ENCODE measurements at places on chromosomes 5 and 9.

DNA sequence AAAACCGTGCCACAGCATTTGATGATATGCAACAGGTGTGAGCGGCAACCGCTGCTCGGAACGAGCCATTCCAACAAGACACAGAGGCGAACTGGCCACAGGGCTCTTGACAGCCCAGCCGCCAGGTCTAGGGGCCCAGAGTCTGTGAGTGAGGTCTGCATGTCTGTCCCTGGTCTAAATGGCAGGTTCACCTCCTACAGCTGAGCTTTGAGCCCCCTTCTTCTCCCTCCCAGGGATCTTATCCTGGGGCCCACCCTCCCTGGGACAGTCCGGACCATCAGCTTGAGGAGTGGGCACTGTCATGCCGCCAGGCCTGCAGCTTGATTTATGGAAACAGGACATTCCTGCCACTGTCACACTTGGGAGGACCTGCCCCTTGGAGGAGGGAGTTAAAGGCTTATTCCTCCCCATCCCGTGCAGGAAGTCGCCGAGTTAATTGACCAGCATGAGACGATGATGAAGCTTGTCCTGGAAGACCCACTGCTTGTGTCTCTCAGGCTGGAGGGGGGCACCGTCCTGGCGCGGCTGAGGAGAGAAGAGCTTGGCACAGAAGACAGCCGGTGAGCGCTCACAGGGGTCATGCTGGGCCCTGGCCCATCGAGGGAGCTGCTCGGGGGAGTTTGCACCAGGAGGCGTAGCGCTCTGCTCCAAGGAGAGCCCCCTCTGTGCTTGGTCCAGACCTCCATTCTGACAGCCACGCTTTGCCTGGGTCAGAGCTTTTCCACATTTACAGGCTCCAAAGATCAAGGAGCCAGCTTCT is 35.5 kb upstream of the LRRC14B start:
- no peak for DNase-seq

DNA sequence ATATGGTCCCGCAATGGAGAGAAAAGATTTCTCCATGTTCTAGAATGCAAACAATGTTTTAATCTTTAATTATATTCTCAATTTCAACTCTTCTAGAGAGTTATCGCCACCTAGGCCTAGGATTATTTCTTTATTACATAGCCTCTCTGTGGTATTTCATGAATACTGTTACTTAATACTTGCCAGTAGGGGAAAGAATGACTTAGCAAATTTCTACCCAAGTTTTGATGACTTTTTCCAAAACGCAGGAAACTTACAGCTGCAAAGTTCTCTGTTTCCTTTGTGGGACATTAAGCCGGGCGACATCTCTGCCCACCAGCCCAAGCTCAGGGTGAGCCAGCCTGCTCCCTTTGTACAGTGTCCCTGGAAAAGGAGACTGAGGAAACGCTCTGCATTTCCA is 73.8 kb downstream of the MED27 start:
- no peak for DNase-seq

- DNase-seq = no peak
Measured at GRCh38 chr9:34797367-34797766, 87.4 kb upstream of the CCL21 start.

- DNase-seq = no peak
Measured at GRCh38 chr9:87567001-87567400, 69.3 kb downstream of the DAPK1 start.

GRCh38 chr9:133604856-133605255 is 4.3 kb downstream of the FAM163B start:
- no peak for DNase-seq

DNA sequence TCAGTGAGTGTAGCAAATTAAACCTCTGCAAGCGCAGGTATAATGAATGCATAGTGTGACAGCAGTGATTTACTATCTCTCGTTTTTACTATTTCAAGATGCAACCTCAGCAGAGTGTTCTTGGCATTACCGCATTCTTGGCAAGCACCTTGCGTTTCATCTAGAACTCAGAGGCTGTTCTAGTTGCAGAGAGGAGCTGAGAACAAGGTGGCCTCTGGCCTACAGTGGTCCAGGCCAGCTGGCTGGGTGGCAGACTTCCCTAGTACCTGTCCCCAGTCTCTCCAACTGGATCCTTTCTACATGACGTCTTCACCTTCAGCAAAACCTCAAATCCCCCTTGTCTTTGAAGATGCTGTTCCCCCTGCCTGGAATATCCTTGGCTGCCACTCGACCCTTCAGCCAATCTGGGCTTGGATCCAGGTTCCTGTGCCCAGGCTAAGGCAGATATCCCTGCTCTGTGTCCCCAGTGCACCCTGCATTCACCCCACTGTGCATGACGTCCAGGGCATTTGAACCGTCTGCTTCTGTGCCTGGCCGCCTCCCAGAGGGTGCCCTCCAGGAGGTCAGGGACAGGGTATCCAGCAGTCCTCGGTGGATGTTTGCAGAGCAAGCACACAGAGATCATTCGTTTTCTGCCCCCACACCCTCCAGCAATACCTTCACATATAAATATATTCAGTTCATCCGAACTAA is 120.4 kb upstream of the CPEB4 start:
- DNase-seq = no peak

All from CMK (cell line).